Natural killer cell (primary cell): ENCODE measurements at places on chromosomes 5 and 9. TPM values are rescaled to one million over a fixed set of nuclear protein-coding genes. Genes with fewer than 3 reads are reported as not detected.

DNA sequence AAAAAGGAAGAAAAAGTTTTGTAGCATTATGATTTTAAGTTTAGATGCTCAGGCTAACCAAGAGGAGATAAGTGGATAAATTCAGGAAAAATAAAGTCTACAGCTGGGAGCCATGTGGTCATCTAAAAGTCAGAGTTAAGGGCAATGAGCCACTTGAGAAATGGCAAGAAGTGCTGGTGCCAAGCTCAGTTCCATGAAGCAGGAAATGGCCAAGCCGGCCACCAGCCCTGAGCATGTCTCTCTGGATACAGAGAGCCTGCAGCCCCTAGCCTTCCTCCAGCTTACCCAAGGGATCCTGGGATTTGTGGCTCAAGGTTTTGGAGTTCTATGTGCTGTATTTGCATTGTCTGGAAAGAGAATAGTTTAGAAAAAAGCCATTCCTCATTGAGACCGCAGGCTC is 12.2 kb upstream of the S1PR3 start:
- no peak for DNase-seq

DNA sequence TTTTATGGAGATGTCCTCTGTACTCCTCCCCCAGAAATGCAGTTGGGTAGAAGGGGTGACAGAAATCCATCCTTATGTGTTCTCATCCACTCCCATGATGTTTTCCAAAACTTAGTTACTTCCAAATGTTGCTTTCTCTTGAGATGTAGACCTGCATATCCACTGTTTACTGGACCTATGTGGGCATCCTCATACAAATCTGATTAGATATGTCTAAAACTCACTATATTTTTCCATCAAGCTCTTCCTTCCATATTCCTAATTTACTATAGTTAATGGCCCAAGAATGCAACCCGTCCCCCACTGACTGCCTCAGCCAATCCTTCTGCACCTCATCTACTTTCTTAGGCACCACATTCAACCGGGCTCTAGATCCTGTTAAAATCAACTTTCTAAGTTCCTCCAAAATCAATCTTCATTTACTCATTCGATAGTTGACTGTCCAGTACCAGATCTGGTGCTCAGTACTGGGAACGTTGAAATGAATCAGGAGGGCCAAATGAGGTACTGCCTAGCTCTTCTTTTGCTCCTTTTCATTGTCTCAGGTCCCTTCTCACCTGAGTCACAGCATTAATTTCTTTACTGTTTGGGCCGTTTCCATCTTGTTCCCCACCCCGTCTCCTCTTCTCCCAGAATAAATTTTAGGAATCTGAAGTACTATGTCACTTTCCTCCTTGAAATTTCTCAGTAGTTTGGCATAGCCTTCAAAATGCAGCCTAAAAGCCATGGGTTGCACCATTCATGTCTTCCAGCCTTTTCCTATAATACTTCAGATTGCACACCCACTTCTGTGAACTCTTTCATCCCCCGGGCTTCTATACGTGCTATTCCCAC is 7.9 kb downstream of the PLK2 start:
- DNase-seq, result no peak

GRCh38 chr5:124515497-124516245 is 230.8 kb downstream of the ZNF608 start:
- no peak for DNase-seq

GRCh38 chr9:115133649-115134048 is 15.7 kb upstream of the TNC start:
- DNase-seq, result no peak

- no peak for DNase-seq
Measured at GRCh38 chr9:3474821-3475220, 51.0 kb downstream of the RFX3 start.

- DNase-seq, result peak; percentile 8
Measured at GRCh38 chr9:77827104-77827784, 179.1 kb upstream of the GNA14 start.

DNA sequence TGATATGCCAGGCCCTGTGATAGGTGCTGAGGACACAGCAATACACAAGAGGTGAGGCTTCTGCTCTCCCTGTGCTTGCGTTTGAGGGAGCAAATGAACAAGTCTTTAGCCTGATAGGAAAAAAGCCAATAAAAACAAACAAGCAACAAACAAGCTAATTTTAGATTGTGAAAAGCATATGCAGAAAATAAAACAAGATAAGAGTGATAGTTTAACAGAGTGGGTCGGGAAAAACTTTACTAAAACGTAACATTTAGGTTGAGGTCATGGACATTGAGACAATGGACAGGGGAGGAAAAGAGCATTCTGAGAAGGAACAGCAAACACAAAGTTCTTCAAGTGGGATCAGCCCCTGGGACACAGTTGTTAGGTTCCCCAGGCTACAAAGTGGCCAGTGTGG is 4.3 kb downstream of the SMIM3 start:
- DNase-seq, result no peak

DNA sequence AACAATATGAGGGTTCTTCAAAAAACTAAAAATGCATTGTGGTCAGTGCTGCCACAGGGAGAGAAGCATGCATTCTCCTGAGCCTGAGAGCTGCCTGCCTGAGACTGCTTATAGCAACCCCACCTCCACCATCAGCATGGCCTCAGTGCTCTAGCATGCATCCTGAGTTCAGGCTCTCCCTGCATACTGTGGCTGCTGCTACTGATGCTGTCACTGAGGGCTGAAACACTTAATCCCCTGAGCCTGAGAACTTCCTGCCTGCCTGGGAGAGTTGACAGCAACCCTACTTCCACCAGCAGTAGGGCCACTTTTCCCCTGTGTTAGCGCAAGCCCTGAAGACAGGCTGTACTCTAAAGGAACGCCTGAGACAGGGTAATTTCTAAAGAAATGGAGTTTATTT is 206.0 kb downstream of the FBXO4 start:
- no peak for DNase-seq

GRCh38 chr5:66553916-66554575 is 42.1 kb upstream of the MAST4 start:
- peak; percentile 7 for DNase-seq

DNA sequence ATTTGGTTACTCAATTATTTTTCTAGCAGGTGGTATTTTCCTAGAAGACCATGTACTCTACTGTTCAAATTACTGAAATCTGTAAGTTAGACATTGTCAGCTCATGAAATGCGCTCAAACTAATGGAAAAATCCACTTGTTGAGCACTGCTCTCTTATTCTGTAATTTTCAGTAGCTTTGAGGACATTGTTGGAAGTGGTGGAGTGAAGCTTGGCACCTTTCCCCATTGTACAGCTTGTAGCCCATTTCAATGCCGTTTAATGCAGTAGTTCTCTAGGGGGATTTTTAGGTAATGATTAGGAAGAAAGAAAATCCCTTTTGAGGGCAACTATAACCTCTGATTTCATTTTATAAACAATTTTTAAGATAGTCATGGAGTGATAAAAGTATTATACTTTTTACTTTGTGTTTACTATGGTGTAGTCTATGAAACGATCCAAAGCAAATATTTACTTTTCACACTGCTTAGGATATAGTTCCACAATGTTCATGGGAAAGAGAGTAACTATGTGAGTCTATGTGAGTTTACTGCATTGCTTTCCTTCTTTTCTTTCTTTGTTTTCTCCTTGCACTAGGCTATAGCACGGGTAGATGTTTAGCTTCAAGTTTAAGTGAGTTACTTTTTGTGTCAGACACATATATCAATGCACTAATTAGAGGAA is 165.8 kb upstream of the ANKH start:
- DNase-seq, result no peak

DNA sequence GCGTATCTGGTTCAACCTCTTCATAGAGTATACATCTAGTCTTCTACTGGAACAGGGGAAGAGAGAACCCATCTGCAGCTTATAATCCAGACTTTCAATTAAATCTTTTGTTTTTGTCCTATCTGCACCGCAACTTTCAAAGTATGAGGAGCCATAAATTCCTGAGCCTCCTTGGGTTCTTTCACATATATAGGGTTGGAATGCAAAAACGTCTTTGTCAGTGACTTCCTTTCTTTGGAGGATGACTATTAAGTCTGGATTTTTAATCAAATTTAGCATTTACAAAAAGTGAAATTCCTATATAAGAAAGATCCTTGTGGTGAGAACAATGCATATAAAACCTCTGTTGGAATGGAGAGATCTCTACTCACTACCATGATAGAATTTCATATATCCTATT is 370.8 kb downstream of the TMEM38B start:
- no peak for DNase-seq

DNA sequence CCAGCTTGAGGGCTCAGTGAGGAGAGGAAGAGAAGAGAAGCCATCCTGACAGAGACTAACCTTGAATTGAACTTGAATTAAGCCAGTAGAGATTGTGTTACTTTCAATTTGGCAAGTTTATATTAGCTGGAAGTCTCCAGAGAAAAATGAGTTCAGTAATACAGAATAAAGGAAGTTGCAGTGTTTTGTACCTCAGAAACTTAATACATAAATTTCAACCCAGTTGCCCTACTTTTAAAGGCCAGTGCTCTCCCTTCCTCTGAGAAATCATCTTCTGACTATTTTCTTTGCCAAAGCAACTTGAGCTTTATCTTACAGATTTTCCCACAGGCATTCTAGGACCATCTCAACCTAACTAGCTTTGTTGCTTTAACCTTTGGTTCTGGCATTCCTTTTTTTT is 231.0 kb upstream of the GAS1 start:
- no peak for DNase-seq

DNA sequence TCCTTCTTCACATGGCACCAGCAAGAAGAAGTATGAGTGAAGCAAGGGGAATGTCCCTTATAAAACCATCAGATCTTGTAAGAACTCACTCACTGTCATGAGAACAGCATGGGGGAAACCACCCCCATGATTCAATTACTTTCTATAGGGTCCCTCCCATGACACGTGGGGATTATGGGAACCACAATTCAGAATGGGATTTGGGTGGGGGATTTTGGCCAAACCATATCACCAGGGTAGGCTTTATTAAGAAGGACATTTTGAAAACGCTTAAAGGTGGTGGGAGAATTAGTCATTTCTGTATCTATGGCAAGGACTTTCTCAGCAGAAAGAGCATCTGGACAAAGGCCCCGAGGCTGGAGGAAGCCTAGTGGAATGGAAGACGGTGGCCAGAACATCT is 100.2 kb upstream of the ADAMTS16 start:
- DNase-seq, result no peak

- DNase-seq, result no peak
Measured at GRCh38 chr5:165201771-165202518, 1696.5 kb downstream of the MAT2B start.

- no peak for DNase-seq
Measured at GRCh38 chr5:1474183-1474839, 29.1 kb upstream of the SLC6A3 start.

- DNase-seq, result peak; percentile 75
Measured at GRCh38 chr9:131678499-131679111, 61.3 kb downstream of the RAPGEF1 start.

DNA sequence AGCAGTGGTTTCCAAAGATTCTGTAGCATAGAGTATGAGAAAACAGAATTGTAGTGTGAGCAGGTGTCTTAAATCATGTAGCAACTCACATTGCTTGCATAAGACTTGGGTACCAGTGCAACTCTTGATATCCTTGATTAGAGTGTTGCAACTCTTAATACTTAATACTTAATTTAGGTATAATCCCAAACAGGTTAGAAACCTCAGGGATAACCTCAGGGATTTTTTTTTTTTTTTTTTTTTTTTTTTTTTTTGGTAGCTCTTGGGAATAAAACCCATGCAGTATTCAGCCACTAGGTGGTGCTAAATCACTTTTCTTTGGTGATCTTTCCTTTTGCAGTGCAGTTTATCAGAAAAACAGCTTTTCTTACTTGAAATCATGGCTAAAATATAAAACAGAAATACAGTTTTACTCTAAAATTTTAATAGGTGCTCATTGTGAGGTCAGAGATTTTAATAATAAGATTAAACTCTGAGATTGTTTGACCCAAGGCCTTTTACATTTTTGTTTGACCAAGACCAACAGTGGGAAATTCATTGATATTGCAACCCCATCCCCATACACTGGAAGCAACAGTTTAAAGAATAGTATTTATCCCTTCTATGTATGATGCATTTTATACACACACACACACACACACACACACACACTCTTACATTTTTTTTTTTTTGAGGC is 55.3 kb downstream of the ERAP1 start:
- DNase-seq, result peak; percentile 85

DNA sequence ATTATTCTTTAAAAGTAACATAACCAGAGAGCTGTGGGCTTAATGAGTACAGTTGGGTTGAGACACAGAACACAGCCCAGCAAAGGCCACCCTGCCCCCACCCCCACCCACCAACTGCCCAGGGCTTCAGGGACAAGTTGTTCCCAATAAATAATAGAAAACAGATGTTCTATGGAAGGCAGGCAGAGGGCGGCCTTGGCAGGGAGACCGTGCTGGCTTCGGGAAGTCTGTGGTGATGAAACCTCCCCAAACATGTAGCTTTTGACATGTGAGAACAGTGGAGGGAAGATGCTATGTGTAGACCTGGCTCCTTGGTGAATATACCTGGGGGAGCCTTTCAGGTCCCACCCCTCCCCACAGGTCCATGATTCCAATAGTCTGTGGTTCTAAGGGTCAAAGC is 10.0 kb downstream of the TRAF1 start:
- DNase-seq, result no peak

- DNase-seq, result no peak
Measured at GRCh38 chr5:116035123-116035522, 2.9 kb downstream of the ARL14EPL start.

- DNase-seq, result peak; percentile 88
Measured at GRCh38 chr9:32378993-32379729, 5.3 kb upstream of the ACO1 start.

- peak; percentile 51 for DNase-seq
Measured at GRCh38 chr9:33264003-33264472, 470 bp downstream of the BAG1 start.

GRCh38 chr5:1341863-1342262 is 3.0 kb downstream of the CLPTM1L start:
- no peak for DNase-seq

Gene PGM5
- 0.43 TPM for total RNA-seq

Gene GCNT4
- 0.25 TPM for total RNA-seq

Gene CPEB4
- 55.1 TPM for total RNA-seq

Gene CARD9
- 4.2 TPM for total RNA-seq

Gene NEUROG1
- total RNA-seq, result not detected

Gene PRRX2
- total RNA-seq, result not detected

Gene GIN1
- total RNA-seq, result 3.3 TPM

Gene TAF1L
- total RNA-seq, result not detected

Gene NKD2
- total RNA-seq, result not detected

Gene HSD17B3
- 0.80 TPM for total RNA-seq

Gene ADGRD2
- total RNA-seq, result not detected

Gene CEL
- total RNA-seq, result 0.18 TPM

Gene NOL8
- 50.7 TPM for total RNA-seq
